AG10803 (cell line): ENCODE measurements at places on chromosomes 3 and 15.

DNA sequence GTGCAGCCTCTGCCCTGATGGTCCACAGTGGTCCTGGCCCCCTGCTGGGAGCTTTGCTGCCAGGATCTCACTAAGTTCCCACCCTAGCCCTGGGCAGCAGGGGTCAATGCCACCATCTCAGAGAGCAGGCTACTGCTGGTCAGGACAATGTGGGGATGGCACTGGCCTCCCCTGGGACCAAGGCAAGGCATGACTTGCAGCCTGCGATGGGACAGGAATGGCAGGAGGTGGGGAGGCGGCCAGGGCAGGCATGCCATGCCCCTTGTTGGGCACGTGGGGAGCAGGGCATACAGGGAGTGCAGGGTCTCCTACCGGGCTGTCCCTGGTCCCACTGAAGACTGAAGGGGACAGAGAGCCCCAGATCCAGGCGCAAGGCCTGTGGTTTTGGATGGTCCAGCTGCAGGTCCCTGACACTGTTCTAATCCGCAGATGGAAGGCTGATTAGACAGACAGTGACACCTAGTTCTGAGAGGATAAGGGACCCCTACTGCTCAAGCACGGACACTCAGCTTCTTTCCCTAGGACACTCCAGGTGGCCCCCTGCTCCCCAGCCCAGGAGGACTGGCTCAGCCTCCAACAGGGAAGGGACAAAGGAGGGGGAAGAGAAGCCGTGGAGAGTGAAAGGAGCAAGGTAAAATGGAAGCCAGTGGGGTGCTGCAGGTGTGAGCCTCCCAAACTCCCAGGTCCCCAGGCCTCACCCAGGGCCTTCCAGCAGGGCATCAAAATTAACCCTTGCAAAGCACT is 69.2 kb upstream of the RPL32 start:
- no peak for DNase-seq

DNA sequence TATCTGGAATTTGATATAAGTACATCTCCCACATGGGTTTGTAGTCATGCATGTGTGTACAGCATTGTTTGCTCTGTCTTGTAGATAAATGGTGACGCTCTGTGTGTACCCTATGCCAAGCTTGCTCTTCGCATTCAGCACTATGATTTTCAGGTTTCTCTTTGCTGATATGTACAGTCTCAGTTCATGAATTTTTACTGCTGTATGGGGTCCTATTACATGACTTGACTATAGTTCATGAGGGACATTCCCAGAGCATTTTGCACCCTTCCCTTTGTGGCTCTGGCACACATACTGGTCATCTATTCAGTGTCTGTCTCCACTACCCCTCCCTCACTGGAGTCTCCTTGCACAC is 132.7 kb downstream of the EEFSEC start:
- DNase-seq, result no peak

- no peak for DNase-seq
Observed at GRCh38 chr3:135802171-135802570, 163.4 kb upstream of the PPP2R3A start.

DNA sequence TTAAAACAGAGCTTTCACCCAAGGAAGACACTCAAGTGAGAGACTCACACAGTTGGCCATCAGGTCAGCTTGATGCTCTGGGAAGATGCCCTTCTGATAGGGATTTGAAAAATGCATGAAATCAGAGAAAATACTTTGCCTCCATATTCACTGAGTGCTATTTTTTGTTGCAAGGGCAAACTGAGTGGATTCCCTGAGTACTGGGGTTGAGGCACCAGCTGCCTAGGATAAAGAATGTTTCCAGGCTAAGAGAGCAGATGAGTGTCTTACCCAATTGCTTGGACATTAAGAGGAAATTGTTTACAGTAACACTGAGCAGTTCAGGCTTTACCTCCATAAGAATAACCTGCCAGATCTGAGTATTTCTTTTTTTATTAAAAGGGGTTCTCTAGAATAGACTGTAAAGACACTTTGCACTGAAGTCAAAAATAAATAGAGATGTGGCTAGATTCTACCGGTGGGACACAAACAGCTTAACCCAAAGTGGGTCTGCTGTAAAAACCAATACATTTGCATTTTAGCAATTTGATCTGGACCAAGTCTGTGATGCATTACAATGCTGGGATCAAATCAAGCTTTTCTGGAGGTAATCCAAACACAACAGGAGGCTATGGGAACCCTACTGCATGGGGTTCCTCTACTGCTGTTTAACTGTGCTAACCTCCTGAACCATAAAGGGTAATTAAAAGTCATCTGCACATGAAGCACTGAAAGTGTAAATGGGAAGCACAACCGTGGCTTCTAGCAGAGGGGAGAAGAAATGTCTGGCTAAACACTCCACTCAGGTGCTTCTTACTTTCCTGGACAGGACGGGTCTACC is 238.8 kb upstream of the WNT5A start:
- DNase-seq, result peak; percentile 18

DNA sequence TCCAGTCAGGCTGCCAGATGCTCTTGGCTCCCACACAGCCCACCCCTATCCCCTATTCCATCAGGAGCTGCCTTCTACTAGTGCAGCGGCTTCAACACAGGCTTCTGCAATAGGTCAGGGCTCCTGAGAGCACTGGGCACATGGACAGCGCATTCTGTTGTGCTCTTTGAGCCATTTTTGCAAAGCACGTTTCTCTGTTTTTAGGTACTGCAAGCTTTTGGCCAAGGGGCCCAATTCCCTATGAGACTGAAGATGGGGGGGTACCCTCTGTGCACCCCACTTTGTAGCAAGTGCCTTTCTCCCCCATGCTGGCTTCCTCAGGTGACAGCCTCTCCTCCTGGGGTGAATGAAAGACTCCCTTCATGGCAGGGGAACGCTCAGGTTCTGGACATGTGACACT is 31.2 kb downstream of the CHDH start:
- no peak for DNase-seq

GRCh38 chr3:139136469-139137202 is 91.9 kb upstream of the PRR23C start:
- DNase-seq, result no peak

- peak; percentile 2 for DNase-seq
Observed at GRCh38 chr3:81339040-81339845, 422.2 kb downstream of the GBE1 start.

DNA sequence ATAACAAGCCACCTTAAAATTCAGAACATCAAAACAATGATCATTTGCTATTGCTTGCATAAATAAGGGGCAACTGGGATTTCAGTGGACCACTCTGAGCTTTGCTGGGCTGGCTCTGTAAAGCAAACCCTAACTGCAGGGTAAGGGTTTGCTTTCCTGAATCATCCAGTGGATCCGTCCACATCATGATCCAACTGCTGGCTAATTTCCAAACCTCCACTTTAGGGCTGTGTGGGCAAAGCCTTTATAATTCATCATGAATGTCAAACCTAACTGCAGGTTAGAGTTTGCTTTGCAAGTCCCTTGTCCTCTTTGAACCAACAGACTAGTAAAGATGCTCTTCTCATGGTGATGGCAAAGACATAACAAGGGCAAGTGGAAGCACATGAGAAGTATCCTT is 76.1 kb downstream of the SYNPR start:
- no peak for DNase-seq

DNA sequence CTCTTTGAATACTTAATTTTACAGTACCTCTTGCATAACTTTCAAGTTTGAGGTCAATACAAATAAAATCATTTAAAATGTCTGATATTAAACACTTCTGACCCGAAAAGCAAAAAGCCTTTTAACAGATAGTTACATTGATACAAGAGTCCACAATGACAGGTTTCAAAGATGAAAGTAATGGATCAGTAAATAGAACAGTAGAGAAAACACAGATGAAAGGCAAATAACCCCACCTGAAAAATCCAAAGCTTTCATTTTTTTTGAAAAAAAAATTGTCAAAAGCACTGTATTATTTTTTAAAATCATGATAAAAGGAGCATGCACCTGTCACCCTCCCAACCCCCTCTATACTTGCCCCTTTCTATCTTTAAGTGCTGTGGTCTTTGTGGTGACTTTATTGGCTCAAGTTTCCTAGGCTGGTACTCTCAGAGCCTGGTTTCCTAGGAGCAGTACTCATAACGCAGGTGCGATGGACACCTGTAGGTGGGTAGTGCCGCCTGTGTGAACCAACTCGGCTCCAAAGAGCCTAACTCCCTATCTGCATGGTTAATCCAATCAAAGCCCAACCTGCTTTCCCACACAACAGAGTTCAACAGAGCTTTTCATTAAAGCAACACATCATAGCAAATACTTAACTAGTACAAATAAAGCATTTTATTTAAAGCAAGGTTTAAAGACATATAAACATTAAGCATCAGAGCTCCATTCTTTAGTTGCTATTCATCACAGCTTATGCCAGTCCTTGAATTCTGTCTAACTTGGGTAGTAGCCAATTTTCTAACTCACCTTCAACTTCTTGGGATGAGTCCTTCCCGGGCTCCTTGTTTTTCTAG is 32.2 kb downstream of the LIPC start:
- no peak for DNase-seq

- DNase-seq, result no peak
Observed at GRCh38 chr3:10453431-10454163, 51.8 kb downstream of the ATP2B2 start.

DNA sequence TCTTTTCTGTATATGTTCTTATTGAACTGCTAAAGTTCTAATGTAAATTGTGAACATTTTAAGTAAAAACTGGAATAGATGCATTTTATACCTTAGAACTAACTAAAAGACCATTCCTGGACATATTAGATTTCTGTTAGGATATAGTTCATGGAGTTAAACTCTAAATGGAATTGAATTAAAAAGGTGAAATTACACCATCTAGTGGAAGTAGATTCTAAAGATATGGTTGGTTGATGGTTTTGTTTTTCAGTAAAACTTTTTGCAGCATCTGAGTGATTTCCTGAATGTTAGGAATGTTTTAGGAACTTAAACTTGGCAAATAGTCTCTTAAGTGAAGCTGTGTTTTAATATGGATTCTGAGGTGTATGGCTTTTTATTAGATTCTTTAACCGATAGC is 96.8 kb downstream of the SLMAP start:
- peak; percentile 50 for DNase-seq
